Heart left ventricle (tissue), 16 donors: ENCODE measurements at places on chromosomes 3 and 15.

- no peak for DNase-seq
These were observed 128.5 kb downstream of the C3orf70 start for GRCh38 chr3:185024406-185024805.

- no peak for DNase-seq
These were observed 32.9 kb downstream of the PIK3CB start for GRCh38 chr3:138801792-138802191.

GRCh38 chr3:36904641-36905040 is 40.2 kb downstream of the TRANK1 start:
- DNase-seq, result peak; percentile 25

DNA sequence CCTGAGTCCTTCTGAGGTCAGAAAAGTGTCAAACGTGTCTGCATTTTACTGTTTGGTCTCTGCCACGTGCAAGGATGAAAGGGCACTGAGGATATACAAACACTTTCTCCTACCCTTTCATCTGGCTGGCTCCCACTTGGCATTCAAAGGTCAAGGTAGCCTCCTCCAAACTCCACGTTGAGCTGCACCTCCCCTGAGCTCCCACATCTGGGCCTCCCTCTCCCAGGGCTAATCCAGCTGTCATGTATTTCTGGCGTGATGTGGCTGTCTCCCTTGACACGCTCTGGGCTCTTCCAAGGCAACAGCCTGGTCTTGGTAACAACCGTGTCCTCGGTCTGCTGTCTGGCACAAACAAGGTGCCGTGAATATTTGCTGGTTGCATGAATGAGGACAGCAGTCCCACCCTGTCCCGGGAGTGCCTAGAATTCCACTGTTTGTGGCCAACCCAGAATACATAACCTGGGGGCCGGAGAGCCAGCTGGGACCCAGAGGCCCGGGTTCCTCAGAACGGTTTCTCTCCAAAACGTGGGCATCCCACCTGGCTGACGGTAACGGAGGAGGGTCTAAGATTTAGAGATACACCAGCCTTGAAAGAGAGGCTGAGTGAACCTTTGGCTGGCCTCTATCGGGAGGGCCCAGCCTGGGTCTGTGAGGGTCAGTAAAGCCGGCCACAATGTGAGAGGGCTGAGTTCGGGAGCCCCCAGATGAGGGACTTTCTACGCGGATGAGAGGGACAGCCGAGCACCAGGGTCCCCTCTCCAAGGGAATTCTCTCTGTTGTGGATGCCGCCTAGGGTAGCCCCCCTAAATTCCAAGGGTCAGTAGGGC is 767 bp downstream of the GLT8D1 start:
- DNase-seq, result no peak

DNA sequence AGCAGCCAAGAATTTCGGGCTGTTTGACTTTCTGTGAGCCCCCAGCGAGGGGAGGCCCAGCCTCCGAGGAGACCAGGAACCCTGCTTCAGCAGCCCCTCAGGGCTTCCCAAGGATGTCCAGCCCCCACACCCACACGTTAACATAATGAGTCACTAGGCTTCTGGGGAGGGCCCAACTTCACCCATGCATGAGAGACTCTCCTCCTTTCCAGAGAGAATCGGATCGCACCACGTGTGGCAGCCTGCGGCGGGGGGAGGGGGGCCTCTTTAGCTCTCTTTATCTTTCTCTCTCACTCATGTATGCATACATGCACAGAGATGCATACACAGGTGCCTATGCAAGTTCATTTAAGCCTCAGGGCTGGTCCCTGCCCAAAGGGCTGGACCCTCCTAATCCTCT is 3.1 kb upstream of the AP2M1 start:
- DNase-seq, result no peak

DNA sequence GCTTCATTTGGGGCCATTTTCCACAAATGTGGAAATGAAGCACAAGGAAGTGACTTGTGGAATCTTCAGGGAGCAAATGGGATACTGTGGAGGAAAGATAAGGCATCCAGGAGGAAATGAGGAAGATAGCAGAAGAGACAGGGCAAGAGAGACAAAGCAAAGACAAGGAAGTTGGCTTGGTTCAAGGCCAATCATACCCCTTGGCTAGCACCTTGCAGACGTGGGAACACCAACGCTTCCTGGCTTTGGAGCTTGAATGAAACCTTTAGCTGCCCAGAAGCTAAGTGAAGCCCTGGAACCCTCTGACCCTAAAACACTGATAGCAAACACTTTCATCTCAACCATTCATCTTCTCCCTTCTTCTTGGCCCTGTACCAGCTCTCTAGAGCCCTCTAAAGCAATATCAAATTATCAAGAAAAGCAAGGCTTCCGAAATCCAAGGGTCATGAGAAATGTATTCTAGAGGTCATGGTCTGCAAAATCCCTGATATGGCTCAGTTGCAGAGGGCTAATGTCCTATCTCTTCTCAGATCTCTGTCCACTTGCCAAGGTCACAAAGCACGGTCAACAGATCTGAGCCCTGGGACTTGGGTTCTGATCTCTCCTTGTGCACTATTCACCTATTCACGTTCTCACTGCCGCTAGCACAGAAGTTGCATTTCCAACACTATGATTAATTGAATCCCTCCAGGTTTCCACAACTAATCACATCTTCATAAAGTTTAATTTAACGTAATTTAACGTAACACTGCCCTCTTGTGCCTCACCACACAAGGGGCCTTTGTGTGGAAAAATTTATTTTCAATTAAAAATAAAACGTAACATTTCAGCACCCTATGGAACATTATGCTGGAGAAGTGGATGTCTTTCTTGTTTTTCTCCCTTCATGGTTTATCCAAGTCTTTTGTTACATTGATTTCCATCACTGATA is 557.6 kb upstream of the ADAMTS9 start:
- DNase-seq, result no peak

- no peak for DNase-seq
These were observed 28.5 kb downstream of the RBPMS2 start for GRCh38 chr15:64746921-64747320.

- no peak for DNase-seq
These were observed 42.3 kb downstream of the PSMD6 start for GRCh38 chr3:63980830-63981498.

DNA sequence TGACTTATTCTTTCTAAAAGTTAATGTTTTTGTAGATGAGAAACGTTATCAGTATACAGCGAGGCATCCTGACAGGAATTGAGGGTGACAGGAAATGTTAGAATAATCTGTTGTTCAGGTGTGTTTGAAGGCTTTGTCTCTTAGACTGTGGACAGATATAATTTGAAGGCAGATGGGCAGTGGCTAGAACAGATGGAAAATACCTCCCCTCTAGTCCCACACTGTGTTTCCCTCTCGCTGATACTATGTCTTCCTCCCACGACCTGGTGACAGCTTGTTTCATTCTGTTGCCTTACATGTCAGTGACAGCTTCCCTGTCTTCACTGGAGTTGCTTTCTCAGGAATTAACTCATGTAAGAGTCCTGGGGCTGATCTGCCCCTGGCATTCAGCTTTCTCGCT is 125.3 kb downstream of the MYRIP start:
- DNase-seq, result no peak
